T-cell (primary cell): ENCODE measurements at places on chromosomes 1 and 21. TPM values are rescaled to one million over a fixed set of nuclear protein-coding genes. Genes with fewer than 3 reads are reported as not detected.

SPRR1B gene
- total RNA-seq, result not detected

FLG2 gene
- total RNA-seq, result not detected

GRCh38 chr1:63906047-63906704 is 132.4 kb downstream of the ROR1 start:
- H3K4me3 ChIP-seq, result no peak overlapping the region
- no peaks in the 10 kb centered on the region for H3K36me3 ChIP-seq
- no peak for DNase-seq
- no peaks in the 10 kb centered on the region for H3K27me3 ChIP-seq
- no peaks in the 10 kb centered on the region for H3K4me1 ChIP-seq

DNA sequence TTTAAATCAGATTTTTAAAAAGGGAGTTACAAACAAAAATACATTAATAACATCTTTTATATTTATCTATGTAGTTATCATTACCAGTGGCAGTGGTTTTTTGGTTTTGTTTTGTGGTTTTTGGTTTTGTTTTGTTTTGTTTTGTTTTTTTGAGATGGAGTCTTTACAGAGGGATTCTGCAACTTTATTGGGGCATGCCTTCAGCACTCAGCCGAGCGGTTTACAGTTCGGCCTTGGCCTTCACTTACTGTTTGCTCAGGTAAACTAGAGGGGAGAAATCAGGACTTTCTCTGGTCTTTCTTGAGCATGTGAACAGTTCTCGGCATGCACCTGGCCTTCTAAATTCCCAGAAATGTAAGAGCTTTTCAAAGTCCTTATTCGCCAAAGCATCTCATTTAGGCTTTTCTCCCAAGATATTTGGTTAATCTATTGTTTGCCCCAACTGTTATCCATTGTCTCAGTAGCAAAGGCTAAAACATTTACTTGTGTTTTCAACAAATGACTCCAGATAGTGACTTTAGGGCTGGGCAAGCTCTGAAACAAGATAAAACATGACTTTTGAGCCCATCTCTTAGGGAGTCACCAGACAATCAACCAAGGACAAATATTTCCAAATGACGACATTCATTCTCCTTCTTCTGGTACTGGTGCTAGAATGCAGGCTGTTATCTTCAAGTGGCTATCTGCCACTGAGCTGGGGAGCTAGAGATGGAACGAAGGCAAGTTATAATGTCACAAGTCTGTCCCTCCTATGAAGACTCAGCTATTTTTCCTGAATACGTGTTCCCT is 48.4 kb upstream of the ADORA3 start:
- H3K4me1 ChIP-seq, result no peaks in the 10 kb centered on the region
- H3K36me3 ChIP-seq, result no peaks in the 10 kb centered on the region
- H3K4me3 ChIP-seq, result no peak overlapping the region
- no peak overlapping the region for H3K27ac ChIP-seq

DNA sequence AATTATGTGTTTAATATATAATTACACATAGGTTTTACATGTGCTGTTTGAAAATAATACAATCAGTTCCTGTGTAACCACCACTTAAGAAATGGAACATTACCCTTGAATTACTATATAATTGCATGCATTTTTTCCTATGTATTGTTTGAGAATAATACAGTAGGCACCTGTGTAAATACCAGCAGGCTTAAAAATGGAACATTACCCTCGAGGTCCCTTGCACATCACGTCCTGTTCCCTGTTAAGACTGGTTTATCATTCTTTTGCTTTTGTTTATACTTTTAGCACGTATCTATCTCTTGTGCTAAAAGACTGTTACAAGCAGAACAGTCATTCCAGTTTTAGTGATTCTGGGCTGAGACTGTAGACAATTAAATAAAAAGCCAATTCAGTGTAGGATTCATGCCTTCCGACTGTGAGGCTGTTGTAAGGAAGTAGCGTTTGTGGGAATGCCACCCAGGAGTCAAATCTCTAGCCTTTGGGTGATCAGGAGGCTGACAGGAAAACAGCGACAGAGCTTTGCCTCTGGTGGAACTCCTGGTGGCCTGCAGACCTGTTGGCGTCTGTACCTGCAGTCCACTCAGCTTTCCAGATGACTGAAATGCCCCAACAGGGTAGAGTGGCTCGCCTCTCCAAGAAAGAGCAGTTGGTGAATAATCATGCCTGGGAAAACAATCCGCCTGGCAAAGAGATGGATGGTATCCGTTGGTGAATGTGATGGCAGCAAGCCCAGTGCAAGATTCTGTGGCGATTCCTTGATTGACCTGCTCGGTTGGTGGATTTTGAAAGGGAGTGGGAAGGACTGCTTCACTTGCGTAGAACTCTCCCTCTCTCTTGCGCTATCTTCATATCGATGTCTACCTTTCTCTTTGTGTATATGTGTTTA is 58.0 kb downstream of the DISC1 start:
- no peaks in the 10 kb centered on the region for H3K4me1 ChIP-seq
- no peak overlapping the region for H3K27ac ChIP-seq
- H3K4me3 ChIP-seq, result no peak overlapping the region
- H3K36me3 ChIP-seq, result no peaks in the 10 kb centered on the region
- DNase-seq, result no peak
- H3K27me3 ChIP-seq, result no peaks in the 10 kb centered on the region

DNA sequence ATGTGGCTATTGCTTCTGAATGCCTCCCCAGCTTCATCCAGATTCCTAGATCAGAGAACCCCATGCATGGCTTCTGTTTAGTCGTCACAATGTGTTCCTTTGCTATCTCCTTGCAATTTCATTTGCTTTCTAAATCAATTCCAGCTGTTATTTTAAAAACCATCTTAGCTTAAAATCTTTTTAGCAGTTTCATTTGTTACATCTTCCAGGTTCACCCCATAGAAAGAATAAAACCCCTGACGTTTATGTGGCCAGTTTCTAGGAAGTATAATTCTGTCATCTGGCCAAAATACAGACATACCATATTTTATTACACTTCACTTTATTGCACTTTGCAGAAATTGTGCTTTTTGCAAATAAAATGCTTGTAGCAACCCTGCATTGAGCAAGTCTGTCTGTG is 278.4 kb downstream of the PTPRC start:
- H3K4me1 ChIP-seq, result peaks cover 39% of the 10 kb centered on the region
- no peak overlapping the region for H3K4me3 ChIP-seq
- no peaks in the 10 kb centered on the region for H3K36me3 ChIP-seq
- H3K27me3 ChIP-seq, result no peaks in the 10 kb centered on the region
